HT-29 (cell line): ENCODE measurements at places on chromosomes 13 and 19.

GRCh38 chr19:31962561-31962996, 382.8 kb upstream of the ZNF507 start:
- no peak for DNase-seq

- DNase-seq = no peak
These were observed 37.2 kb upstream of the ATP11A start for GRCh38 chr13:112652512-112653070.

DNA sequence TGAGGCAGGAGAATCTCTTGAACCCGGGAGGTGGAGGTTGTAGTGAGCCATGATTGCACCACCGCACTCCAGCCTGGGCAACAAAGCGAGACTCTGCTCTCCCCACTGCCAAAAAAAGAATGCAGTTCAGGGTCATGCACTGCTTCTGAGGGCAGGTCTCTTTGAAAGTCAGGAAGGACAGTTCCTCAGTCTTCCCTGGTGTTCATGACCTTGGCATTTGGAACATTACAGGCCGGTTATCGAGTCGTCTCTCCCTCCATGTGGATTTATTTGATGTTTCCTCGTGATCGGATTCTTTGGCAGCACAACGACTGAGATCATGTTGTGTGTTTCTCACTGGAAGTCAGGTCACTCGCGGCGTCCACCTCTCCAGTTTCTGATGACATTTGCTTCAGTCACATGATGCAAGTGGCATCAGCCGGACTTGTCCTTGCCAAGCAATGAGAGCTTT, 17.2 kb downstream of the FGF21 start:
- DNase-seq = no peak

DNA sequence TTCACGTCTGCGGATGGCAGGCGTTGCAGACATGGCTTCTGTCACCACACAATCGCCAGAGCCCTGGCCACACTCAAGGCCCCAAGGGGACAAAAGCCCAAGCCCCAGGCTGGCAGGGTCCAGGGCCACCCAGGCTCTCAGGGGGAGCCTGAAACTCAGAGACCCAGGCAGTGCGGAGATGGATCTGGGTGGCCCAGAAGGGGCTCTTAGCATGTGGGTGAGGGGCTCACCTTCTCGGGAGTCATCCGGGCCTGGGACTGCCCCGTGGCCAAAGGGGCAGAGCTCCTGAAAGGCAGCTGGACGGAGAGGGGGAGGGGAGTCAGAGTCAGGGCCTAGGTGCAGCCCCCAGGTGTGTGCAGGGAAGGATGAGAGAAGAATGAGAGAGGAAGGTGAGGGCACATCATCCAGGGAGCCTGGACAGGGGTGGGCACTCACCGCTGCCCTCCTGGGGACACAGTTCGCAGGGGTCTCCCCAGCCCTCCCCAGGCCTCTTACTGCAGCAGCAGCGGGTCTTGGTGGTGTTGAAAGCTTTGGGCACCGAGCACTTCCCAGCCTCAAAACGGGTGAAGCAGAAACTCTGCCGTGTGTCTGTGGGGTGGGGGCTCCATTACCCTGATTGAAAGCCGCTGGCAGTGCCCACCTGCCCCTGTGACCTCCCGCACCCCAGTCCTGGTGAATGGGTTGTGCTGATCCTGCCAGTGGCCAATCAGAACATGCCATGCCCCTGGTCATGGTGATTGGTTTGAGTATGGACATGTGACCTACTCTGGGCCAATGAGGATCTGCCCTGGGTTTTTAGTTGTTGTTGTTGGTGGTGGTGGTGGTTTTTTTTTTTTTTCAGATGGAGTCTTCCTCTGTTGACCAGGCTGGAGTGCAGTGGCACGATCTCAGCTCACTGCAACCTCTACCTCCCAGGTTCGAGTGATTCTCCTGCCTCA, 37.4 kb downstream of the CCL25 start:
- no peak for DNase-seq

GRCh38 chr19:8144273-8144995, 5.0 kb downstream of the FBN3 start:
- DNase-seq = no peak

DNA sequence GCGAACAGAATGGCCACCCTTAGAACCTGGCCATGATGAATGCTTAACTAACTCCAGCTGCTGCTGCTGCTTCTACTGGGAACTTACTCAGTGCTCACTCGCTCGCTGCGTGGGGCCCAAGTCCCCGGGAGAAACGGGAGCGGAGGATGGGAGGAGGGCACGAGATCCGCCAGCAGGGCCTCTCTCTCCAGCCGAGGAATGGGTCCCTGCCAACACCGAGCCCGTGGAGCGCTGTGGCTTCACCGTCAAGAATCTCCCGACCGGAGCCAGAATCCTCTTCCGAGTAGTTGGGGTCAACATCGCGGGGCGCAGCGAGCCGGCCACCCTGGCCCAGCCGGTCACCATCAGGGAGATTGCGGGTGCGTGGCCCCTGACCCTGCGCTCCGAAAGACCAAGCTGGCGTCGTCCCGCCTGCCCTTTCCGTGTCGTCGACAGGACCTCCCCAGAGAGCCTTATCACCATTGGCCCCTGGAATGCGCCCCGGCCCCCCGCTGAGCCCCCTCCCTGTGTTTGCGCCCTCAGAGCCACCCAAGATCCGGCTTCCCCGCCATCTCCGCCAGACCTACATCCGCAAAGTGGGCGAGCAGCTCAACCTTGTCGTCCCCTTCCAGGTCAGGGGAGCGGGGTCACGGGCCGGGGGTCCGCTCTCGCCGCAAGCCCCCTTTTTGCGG, 17.8 kb upstream of the EMC10 start:
- no peak for DNase-seq

GRCh38 chr13:24116131-24116530, 44.4 kb upstream of the SPATA13 start:
- DNase-seq = no peak

GRCh38 chr19:44746946-44747738, 1.4 kb upstream of the BCL3 start:
- DNase-seq = peak; percentile 99

DNA sequence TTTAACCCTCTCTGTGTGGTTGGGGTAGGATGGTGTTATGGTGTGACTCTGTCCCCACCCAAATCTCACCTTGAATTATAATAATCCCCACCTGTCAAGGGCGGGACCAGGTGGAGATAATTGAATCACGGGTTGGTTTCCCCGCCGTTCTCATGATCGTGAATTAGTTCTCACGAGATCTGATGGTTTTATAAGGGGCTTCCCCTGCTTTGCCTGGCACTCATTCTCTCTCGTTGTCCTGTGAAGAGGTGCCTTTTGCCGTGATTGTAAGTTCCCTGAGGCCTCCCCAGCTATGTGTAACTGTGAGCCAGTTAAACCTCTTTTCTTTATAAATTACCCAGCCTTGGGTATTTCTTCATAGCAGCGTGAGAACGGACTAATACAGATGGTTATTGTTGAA, 68.8 kb downstream of the ARHGEF7 start:
- DNase-seq = no peak

GRCh38 chr19:51887522-51888498, at the start of gene ZNF577:
TSS of gene ZNF577 (minus strand) at chr19:51887951. CDS start at chr19:51880382, 7,569 bp downstream.
- DNase-seq = peak; percentile 60

DNA sequence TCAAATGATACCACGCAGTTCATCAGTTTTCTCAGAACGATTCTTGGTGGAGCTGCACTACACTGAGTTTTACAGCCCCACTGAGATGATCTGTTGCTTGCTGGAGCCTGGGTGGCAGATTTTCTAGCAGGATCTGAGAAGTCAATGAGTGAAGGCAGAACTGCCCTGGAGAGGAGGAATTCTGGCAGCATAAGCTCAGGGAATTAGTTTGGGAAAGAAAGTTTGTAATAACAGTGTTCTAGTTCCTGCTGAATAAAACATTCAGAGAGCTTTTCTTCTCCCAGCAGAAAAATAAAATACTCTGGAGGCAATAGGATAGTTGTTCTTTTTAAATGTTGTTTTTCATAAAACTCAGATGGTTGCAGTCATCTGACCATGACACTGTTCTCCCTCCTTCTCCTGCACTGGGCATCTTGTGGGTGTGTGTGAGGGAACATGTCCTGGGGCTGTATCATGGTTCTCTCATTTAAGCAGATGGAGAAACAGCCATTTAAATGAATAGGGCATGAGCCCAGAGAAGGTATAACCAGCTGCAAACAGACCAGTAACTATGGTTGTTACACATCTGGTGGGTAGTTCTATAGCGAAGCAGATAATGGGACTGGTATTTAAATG, 29.6 kb downstream of the OLFM4 start:
- no peak for DNase-seq

GRCh38 chr13:113646921-113647340, 11.1 kb downstream of the ATP4B start:
- no peak for DNase-seq

DNA sequence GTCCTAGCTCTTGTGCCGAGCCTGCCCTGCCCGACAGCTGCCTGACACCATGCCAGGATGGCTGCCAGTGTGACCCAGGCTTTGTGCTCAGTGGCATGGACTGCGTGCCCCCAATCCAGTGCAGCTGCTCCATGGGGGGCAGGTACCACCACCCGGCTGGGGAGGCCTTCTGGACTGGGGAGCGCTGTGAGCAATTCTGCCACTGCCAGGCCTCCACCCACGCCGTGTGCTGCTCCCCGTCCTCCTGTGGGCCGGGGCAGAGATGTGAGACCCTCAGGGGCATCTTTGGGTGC, 9.4 kb upstream of the FXYD3 start:
- DNase-seq = no peak

DNA sequence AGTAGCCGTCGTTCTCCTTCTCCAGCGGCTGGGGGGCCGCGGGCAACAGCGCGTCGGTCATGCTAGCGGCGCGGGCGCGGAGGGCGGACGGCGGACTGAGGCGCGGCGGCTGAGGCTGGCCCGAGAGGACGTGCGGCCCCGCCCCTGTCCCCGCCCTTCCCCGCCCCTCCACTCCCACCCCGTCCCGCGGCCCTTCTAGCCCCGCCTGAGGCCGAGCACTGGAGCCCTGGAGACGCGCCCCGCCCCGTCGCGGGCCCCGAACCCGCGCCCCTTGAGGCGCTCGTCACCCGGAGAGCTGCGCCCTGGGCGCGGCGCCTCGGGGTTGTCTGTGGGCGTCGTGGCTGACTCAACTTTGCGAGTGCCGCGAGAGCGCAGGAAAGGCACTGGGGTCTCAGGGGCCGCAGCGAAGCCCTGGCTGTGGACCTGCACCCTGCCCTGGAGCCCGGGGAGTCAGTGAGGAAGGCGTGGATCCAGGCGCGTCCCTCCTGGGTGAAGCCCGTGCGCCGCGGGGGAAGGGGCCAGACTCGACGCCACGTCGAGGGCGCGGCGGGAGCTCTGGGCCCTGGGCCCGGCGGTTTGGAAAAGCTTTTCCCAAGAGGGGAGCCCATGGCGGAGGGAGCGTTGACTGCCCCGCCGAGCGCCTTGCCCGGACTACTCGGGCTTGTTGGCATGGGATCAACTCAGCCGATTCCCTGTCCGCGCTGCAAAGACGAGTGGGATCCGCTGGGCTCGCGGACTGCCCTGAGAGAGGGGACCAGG, at the start of gene RHPN2:
TSS of gene RHPN2 (minus strand) at position 97 of the 759 bp plus-strand sequence. CDS start at position 61, 36 bp downstream.
- peak; percentile 90 for DNase-seq

DNA sequence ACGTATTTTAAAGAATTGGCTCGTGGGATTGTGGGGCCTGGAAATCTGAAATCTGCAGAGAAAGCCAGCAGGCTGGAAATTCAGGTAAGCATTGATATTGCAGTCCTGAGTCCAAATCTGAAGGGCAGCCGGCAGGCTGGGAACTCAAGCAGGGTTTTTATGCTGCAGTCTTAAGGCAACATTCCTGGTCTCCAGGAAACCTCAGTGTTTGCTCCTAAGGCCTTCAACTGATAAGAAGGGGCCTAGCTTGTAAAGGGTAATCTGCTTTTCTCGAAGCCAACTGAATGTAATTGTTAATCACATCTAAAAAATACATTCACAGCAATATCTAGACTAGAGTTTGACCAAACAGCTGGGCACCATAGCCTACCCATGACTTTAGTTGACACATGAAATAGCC, 154.4 kb downstream of the EFNB2 start:
- DNase-seq = peak; percentile 38

DNA sequence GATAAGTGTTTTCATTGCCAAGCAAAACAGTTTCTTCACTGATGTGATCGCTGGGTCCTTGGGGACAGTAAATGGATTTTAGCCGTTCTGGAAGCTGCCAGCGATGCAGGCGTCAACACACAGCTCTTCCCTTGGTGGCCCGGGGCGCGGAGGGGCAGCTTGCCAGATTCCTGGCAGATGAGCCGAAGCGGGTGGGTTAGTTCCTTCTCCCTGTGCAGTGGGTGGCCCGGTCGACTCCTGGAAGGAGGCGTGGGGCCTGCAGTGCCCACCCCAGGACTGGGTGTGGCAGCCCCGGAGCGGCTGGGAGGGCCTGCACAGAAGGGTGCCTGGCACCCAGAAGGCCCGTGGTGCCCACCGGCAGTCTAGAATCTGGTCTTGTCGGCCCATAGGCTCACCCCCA, 69.0 kb downstream of the KDM4B start:
- no peak for DNase-seq

GRCh38 chr19:33904681-33905080, 108.0 kb downstream of the KCTD15 start:
- DNase-seq = peak; percentile 32

DNA sequence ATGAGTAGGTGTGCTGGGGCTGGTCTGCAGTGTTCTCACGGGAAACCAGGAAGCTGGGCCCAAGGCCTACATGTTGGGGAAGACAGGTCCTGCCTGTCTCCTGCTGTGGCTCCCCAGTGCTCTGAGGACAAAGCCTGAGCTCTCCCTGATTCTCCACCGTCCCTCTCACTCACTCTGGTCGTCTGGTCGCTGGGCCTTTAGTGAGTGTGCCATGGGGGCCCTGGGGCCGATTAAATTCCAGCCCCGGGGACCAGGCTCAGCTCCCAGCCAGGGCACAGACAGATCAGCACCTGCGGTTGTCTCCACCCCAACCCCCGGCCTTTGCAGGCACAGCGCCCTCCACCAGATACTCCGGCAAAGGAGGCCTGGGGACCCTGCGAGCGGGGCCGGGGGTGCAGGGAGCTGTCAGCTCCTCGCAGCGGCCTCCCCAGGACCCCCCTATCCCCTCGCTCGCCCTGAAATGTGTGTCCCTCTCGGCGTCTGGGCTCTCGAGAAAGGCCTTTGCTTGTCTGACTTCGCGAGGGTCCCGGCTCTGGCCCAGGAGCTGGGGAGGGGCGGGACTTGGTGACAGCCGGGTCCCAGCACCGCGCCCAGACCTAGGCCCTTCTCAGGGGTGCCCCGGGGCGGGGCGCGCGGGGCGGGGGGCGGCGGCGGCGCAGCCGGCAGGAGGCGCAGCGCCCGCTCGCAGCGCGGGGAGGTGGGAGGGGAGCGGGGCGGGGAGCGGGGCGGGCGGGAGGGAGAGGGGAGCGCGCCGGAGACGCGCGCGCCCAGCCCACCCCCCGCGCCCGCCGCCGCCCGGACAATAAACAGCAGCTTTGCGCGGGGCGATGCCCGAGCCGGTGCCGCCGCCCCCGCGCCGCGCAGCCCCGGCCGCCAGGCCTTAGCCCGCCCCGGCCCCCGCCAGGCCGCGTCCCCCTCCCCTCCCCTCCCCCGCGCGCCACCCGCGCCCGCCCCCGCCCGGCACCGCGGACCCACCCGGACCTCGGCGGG, at the start of gene PALM:
TSS of gene PALM (plus strand) at position 782 of the 990 bp plus-strand sequence. CDS start 212 bp downstream, outside the sequence.
- DNase-seq = no peak
